Activated naive CD4-positive, alpha-beta T cell treated with anti-CD3 and anti-CD28 coated beads for 36 hours (primary cell): ENCODE measurements at places on chromosomes 12 and 14. TPM values are rescaled to one million over a fixed set of nuclear protein-coding genes. Genes with fewer than 3 reads are reported as not detected.

GRCh38 chr12:120466560-120467315 lies 2.8 kb downstream of the SRSF9 start:
- no peak overlapping the region for H3K4me3 ChIP-seq
- peak; percentile 67 for DNase-seq
- H3K36me3 ChIP-seq: peaks cover 24% of the 10 kb centered on the region
- H3K27ac ChIP-seq: no peak overlapping the region

GRCh38 chr12:98579347-98579746 lies 14.1 kb upstream of the SLC25A3 start:
- H3K27me3 ChIP-seq: peaks cover 2% of the 10 kb centered on the region
- no peak overlapping the region for H3K27ac ChIP-seq
- H3K4me1 ChIP-seq: no peaks in the 10 kb centered on the region
- no peak overlapping the region for H3K4me3 ChIP-seq
- no peaks in the 10 kb centered on the region for H3K36me3 ChIP-seq
- no peak for DNase-seq

DNA sequence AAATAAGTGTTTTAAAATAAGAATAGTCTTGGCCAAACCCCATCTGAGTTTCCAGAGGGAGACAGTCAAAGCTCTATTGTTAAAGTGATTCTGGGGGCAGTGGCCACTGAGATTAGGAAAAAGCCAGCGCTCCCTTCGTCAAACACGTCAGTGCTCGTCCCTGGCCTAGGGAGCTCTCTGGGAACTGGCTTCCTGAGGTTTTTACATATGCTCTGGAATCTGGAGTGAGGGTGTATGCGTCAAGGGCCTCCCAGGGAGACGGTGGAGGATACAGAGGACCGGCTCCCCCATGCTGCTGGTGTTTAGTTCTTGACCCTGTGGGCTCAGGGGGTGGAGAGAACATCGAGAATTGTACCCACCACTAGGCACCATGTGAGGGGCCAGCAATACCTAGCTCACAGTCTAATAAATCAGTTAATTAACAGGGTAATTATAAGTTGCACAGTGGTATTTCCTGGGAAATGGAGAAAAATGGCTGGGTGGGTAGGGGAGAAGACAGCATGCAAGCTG lies 87.0 kb downstream of the SLC25A47 start:
- H3K27ac ChIP-seq: no peak overlapping the region
- no peaks in the 10 kb centered on the region for H3K36me3 ChIP-seq
- DNase-seq: no peak
- peaks cover 23% of the 10 kb centered on the region for H3K4me1 ChIP-seq

- peaks cover 9% of the 10 kb centered on the region for H3K27me3 ChIP-seq
- H3K4me1 ChIP-seq: no peaks in the 10 kb centered on the region
- no peak overlapping the region for H3K4me3 ChIP-seq
- H3K36me3 ChIP-seq: no peaks in the 10 kb centered on the region
- no peak overlapping the region for H3K27ac ChIP-seq
These were observed 33.4 kb upstream of the IGF1 start for GRCh38 chr12:102513739-102514138.

DNA sequence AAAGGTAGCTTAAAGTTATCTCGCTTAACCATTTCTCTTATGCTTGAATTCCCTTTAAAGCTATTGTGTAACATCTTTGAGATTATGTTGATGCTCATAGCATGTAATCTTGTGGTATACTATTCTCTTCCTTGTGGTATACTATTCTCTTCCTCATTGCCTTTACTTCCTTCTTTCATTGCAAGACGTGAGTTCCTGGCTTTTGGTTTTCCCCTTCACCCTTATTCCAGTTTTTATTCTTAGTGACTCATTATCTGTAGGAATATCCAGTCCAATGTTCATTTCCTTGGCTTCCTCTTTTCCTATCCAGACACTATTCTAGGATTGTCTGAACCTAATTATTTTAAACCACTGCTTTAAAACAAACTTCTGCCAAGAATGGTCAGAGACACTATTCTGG lies 564.0 kb downstream of the CCER1 start:
- no peaks in the 10 kb centered on the region for H3K27me3 ChIP-seq
- no peak overlapping the region for H3K27ac ChIP-seq
- H3K4me1 ChIP-seq: no peaks in the 10 kb centered on the region

- H3K27ac ChIP-seq: no peak overlapping the region
- peaks cover 26% of the 10 kb centered on the region for H3K4me1 ChIP-seq
- H3K36me3 ChIP-seq: no peaks in the 10 kb centered on the region
- DNase-seq: no peak
These were observed 81.1 kb downstream of the PELI2 start for GRCh38 chr14:56199095-56199981.

- no peak overlapping the region for H3K27ac ChIP-seq
- H3K4me3 ChIP-seq: no peak overlapping the region
- DNase-seq: no peak
- H3K36me3 ChIP-seq: no peaks in the 10 kb centered on the region
These were observed 2.3 kb upstream of the PAWR start for GRCh38 chr12:79692860-79693577.

- H3K4me1 ChIP-seq: no peaks in the 10 kb centered on the region
- H3K4me3 ChIP-seq: no peak overlapping the region
- no peaks in the 10 kb centered on the region for H3K27me3 ChIP-seq
- H3K27ac ChIP-seq: no peak overlapping the region
- no peak for DNase-seq
These were observed 134.4 kb upstream of the SOX5 start for GRCh38 chr12:24083838-24084237.

- H3K4me3 ChIP-seq: no peak overlapping the region
- H3K27me3 ChIP-seq: peaks cover 8% of the 10 kb centered on the region
- no peak for DNase-seq
- H3K36me3 ChIP-seq: no peaks in the 10 kb centered on the region
These were observed 347.2 kb downstream of the MED13L start for GRCh38 chr12:115930336-115930735.

- H3K4me1 ChIP-seq: peaks cover 43% of the 10 kb centered on the region
- peak overlapping the region; percentile 82 for H3K4me3 ChIP-seq
- H3K27me3 ChIP-seq: no peaks in the 10 kb centered on the region
- H3K36me3 ChIP-seq: no peaks in the 10 kb centered on the region
These were observed 678 bp downstream of the RPS6KA5 start for GRCh38 chr14:91059576-91060350.

GRCh38 chr12:96218989-96219678 lies 25.0 kb downstream of the ELK3 start:
- peaks cover 33% of the 10 kb centered on the region for H3K4me1 ChIP-seq
- no peak overlapping the region for H3K27ac ChIP-seq

GYS2 gene
- total RNA-seq: not detected

HSP90AA1 gene
- total RNA-seq: 1,366 TPM

CLEC4A gene
- total RNA-seq: 1.2 TPM

KRT2 gene
- total RNA-seq: not detected

CHPT1 gene
- total RNA-seq: 20.0 TPM

NAV3 gene
- total RNA-seq: not detected

ESRRB gene
- total RNA-seq: not detected

PARPBP gene
- 28.8 TPM for total RNA-seq

LRIG3 gene
- not detected for total RNA-seq

DNAI7 gene
- total RNA-seq: 0.35 TPM

KLRC1 gene
- 0.21 TPM for total RNA-seq
